ENCODE measurements at places on chromosomes 3 and 15.

DNA sequence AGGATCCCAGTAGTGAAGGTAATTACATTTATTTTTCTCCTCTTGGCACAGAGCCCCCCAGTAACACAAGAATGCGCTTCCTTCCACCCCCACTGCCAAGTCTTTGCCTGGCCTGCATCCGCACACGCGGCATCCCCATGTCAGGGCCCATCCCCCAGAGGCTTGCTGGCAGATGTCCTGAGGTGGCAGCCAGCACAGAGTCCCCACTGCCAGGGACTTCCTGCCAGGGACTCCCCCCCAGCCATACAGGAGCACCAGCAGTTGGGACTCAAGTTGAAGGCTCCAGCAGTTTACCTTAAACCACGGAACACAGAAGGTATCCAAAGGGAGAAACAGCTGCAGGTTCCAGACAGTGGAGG lies 41.0 kb downstream of the MEGF11 start:
- DNase-seq = no peak

GRCh38 chr15:45409596-45409995 lies 31.3 kb upstream of the GATM start:
- no peak for DNase-seq

DNA sequence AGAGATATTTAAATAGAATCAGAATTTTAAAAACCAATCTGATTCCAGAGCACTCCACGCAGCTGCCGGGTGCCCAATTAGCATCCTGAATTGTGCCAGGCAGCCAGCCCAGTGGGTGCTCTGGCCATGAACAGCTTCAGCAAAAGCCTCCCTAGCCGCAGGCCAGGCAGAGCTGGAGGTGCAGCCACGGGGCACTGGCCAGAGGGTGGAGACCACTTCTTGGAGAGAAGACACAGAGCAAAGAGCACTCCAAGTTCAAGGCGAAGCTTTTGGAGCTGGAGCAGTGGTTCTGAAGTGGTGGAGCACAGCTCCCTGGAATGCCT lies 475.6 kb upstream of the PROK2 start:
- no peak for DNase-seq

GRCh38 chr3:99578339-99578970 lies 59.9 kb upstream of the COL8A1 start:
- no peak for DNase-seq

GRCh38 chr3:46905213-46905560 lies 27.7 kb downstream of the PTH1R start:
- no peak for DNase-seq

GRCh38 chr3:34388830-34389229 lies 590.4 kb downstream of the PDCD6IP start:
- no peak for DNase-seq

GRCh38 chr3:128748557-128748956 lies 22.6 kb downstream of the RAB7A start:
- no peak for DNase-seq

DNA sequence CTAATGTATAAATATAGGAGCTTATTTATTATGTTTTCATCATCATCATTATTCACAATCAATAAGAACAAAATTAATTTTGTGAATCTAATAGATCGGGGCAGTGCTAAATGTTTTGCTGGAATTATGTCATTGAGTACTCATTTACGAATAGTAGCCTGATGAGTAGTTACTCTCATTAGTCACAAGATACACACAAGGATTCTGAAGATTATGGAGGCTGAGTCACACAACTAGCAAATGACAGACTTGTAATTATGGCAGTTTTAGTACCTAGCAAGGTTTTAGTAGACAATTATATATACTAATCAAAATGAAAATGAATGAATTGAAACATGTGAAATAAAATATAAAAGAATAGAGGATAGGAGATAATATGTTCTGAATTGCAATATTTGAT lies 954.2 kb downstream of the CADM2 start:
- DNase-seq = no peak
